Stimulated activated CD4-positive, alpha-beta T cell treated with anti-CD3 and anti-CD28 coated beads, TNF-alpha, amount 100 ng/mL, for 4 hours (primary cell): ENCODE measurements at places on chromosomes 7 and 10.

GRCh38 chr7:123425246-123425645 lies 109.1 kb downstream of the IQUB start:
- no peak for DNase-seq

DNA sequence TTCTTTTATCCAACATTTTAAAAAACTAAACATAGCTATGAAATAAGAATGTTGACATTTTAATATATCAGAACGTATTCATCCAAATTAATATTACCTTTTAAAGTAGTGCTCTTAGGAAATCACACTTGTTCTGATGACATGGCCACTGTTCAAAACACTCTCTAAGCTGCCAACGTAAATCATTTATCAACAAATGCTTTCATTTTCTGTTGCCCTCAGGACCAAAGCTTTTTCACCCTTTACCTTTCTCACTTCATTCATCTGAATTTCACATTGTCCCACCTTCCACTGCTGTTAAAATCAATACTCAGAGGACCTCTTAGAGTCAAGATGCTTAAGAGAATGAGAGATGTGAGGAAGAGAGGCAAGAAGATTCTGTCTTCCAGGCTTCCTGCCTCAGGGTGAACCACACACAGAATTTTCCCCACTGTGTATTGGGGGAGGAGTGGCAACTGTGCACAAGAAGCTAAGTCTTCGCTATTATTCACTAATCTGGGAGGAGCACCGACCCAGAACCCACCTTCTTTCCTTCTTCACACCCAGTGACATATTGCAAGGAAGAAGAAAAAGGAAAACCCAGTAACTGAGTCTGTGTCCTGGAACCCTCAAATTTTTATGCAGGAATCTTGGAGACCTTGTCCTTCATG lies 21.0 kb downstream of the HIBADH start:
- no peak for DNase-seq

GRCh38 chr7:121797657-121798452 lies 75.1 kb upstream of the PTPRZ1 start:
- no peak for DNase-seq

DNA sequence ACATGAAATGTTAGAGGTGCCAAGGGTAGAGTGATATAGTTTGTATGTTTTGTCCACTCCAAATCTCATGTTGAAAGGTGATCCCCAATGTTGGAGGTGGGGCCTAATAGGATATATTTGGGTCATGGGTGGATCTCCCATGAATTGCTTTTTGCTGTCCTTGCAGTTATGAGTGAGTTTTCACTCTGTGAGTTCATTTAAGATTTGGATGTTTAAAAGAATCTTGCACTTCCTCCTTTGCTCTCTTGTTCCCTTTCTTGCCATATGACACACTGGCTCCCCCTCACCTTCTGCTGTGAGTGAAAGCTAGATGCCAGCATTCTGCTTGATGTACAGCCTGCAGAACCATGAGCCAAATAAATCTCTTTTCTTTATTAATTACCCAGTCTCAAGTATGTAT lies 269.2 kb downstream of the ZWINT start:
- no peak for DNase-seq

- DNase-seq: no peak
Observed at GRCh38 chr10:85045046-85045445, 716.7 kb downstream of the CCSER2 start.

DNA sequence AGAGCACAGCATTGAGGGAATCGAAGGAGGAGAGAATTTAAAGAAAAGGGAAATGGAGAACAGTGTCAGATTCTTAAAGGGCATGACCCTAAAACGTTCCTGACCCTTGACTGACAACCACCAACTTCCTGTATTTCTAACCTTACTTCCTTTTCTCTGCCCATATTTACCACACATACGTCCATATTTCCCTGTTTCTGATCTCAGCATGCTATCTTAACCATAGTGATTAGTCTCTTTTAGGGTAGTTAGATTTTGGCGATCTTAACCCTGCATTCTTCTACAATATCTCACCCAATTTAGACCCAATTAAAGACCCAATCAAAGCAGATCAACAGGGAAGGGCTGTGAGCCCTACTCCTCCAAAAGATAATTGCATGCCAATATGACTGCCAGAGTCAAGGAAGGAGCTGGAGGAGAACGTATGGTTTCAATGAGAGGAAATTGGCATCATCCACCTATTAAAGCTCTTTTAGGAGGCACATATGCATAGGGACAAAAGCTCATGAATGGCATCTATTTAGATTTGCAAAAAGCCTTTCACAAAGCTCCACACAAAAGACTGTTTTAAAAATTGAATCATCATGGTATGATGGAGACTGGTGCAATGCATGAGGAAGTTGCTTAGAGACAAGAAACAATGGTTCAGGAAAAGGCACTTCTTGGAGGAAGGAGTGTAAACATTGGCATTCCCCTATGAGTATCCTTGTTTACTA lies 49.0 kb upstream of the ARHGAP12 start:
- DNase-seq: no peak

DNA sequence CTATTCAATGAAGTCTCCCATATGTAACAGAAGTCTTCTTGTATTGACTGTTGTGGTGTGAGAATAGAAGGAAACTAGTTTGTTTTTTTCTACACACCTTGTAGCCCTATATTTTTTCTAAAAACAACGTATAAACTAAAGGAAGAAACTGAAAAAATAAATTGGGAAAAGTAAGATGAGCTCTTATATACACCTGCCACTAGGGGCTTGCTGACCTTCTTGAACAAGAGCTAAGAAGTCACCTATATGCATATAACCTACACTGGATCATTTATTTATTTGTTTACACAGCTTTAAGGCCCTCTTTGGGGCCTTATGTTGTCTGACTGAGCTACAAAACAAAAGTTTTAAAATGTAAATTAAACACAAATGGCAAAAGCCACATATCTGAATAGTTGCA lies 383.0 kb downstream of the HPSE2 start:
- no peak for DNase-seq

DNA sequence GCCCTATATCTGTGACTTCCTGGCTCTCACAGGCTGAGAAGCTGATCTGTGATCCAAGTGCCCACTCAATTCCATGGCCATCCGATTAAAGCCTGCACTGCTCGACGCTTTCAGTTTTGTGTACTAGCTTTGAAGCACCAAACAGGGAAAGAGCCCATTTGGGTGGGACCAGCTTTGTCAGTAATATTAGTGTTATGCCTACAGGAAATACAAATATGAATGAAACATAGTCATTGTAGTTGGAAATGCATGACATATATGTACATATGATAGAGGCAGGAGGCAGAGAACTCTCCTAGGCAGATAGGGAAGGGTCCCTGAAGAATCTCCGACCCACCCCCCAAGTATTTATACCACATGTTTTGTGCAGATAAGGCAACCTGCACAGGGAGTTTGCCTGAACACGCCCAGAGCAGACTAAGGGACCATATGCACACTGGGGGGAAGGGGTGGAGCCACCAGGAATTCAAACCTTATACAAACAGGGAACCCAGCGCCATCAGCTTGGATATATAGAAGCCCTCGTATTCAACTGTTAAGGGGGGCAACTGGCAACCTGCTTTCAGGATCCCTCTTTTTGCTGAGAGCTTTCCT lies 653.2 kb downstream of the PARD3 start:
- no peak for DNase-seq

GRCh38 chr10:11754620-11755019 lies 12.4 kb downstream of the ECHDC3 start:
- no peak for DNase-seq

DNA sequence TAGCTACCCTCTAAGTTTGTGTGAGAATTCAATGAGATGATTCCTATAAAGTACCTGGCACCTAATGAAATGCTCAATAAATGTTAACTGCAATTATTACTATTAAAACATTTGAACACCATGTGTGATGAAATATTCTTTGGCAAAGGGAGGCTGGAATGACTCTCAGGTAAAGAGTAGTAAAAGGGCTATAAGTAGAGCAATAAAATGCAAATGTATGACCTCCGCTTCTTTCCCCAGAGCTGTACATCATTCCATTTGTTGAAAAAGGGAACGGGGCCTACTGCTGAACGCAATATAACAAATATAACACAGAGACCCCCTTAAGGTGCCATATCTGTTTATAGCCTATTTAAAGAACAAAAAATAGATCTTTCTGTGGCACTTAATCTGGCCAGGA lies 27.8 kb downstream of the CELF2 start:
- no peak for DNase-seq

- no peak for DNase-seq
Observed at GRCh38 chr10:59934701-59935100, 28.3 kb upstream of the CCDC6 start.

- no peak for DNase-seq
Observed at GRCh38 chr10:14698111-14698828, 76.4 kb downstream of the FAM107B start.

DNA sequence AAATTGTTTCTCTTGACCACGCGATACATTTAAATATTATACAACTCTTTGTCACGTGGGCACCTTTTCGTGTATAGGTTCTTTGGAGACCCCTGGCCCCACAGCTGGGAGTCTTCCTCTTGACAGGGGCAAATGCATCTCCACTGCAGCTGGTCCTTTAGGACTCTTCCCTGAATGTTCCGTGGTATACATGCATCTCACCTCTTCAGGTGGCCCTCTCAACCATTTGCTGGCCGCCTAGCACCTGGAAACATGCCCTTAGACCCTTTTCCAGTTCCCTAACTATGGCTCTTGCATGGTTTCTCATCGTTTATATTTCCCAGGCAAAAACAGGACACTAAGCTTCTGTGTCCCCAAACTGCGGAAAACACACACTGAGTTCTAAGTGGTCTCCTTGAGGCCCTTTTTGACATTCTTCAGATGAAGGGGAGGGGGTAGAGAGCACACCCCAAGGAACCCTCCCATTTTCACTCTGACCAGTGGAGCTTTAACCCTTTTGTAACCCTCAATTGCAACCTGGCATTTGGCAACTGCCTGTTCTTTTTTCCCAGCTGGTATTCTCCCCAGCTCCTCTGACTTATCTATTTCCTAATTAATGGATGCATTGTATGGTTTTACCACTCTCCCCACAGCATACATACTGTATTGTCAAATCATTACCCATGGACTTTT lies 20.6 kb downstream of the HNRNPA2B1 start:
- no peak for DNase-seq

- no peak for DNase-seq
Observed at GRCh38 chr7:24978843-24979469, 1.0 kb downstream of the OSBPL3 start.

GRCh38 chr10:102691285-102692066 lies 22.7 kb downstream of the ARL3 start:
- DNase-seq: no peak

- no peak for DNase-seq
Observed at GRCh38 chr7:21526007-21526406, 16.8 kb upstream of the DNAH11 start.

DNA sequence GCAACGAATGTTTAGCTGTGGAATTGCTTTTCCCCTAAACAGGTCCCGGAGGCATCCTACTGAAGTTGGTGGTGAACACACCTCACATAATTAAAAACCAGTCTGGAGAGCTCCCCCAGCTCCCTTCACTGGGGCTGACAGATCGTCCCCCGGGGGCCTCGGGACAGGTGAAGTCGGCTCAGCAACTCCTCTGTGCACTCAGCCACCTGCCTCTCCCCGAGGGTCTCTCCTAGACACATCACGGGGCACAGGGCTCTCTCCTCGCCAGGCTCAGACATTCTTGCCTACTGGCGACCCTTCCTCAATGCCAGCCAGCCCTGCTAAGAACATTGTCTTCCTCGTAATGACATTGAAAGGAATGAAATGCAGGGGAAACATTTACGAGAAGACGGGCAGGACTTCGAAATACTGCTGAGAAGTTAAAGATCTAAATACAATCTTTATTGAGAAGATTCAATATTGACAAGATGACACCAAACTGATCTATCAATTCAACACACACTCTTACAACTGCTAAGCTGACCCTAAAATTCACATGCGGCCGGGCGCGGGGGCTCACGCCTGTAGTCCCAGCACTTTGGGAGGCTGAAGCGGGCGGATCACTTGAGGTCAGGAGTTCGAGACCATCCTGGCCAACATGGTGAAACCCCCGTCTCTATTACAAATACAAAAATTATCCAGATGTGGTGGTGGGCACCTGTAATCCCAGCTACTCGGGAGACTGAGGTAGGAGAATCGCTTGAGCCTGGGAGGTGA lies 88.1 kb upstream of the DNAAF5 start:
- DNase-seq: no peak

DNA sequence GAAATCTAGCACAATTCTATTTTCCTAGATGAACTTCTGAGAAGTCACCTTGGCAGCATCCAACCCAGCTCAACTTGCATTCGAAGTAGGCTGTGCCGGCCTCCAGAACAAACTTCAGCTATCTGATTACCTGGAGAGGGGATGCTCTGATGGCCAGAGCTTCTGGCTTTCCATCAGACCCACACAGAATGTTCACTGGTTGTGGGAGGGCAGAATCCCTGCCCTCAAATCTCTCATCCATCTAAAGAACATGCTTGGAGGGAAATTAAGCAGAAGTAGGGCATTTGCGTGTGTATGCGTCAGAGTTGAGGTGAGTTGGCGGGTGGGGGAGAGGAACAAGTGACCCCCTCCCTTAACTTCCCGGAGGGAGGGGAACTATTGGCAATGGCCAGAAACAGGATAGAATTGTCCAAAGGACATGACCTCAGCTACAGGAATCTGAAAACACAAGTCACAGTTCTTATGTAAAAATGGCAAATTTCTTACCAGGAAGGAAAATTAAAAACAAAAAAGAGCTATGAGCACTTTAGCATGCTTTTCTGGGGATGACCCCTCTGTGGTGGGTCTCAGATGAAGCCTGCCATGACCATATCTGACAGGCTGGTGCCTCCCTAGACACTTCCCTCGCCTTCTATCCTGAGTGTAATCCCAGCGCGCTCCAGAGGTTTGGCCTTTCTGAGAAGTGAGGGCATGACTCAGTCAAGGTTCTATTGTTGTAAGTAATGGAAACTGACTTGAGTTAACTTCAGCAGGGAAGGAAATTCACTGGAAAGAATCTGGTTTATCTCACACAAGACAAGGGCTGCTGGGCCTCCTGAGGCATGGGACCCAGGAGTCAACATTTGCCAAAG lies 278.8 kb downstream of the RPS24 start:
- DNase-seq: no peak

DNA sequence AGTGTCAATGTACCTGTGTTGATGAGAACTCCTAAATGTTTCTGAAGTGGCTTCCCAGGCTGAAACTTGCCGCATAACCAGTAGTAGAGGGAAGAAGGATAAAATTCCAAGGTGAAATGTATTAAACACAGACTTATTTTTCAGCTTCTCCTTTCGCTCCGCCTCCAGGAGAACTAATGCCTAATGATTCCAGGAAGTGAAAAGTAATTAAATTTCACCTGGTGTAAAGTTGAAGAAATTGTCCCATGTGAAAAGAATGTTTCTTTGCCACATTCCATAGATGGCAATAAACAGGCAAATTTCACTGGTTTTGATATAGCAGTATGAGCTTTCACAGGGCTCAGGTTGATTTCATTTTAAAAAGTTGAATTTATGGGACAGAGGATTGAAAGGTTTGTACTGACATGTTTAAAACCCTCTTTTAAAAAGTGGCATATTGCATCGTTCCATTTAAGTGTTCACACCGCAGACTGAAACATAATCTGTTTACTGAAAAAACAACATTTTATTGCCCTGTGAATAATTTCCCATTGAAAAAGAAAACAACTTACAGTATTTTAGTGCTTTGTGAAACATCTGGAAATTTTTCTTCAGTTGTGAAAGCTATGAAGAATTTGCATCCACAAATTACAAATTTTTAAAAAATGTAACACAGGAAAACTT lies 453.4 kb upstream of the NFE2L3 start:
- DNase-seq: no peak
